T-helper 1 cell (primary cell): ENCODE measurements at places on chromosomes 7 and 10.
A peak's percentile ranks its signal among the peaks of the same experiment; 100 is the strongest.

GRCh38 chr7:98369726-98370125, 31.2 kb downstream of the BAIAP2L1 start:
- DNase-seq: no peak

DNA sequence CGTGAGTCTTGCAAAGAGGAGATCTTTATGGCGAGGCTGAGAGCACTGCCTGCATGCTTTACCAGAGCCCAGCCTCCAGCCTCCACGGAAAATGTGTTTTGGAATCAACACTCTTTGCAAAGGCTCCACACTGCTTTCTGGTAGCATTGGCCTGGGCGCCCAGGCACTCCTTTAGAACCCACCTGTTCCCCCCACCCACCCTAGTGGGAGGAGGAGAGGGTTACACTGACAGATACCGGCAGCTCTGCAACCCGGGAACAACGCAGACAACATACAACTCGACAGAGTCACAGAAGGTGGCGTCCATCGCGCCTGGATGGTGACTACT, 5.5 kb upstream of the MNX1 start:
- no peak for DNase-seq

- DNase-seq: no peak
Observed at GRCh38 chr10:110691139-110691538, 47.0 kb downstream of the RBM20 start.

DNA sequence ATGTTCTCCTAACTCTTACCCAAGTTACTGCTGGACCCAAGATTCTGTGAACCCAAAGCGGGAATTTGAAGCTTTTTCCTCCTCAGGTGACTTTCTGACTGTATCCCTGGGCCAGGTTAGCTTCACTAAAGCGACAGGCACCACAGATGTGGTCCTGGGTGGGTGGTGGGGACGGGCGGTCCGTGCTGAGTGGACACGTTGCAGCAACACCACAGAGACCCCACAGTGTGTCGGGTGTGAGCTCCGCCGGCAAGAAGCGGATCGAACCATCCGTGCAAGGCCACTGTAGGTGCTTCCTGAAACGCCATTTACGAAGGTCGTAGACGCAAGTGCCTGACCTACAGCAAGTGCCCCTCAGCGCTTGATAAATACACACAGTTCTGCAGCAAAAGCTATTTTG, 325.9 kb downstream of the ADARB2 start:
- DNase-seq: no peak

DNA sequence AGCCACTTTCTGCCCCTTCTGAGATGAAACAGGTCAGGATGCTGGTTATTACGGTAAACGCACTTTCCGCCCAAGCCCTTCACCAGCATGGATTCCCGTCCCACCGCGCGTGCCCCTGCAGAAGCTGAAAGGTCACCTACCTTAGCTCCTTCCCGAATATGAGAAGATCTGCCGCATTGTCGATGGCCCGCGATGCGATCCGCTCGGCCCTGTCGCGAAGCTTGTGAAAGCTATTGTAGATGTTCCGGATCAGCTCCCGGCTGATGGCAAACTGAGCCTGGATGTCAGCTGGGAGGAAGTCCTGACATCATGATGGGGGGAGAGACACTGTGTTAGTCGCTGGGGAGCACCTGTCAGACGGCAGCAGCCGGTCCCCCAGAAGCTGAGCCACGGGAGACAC, 22.1 kb downstream of the NUDT1 start:
- DNase-seq: no peak

- DNase-seq: peak; percentile 45
Observed at GRCh38 chr10:101397140-101397539, 43.2 kb downstream of the BTRC start.

- DNase-seq: no peak
Observed at GRCh38 chr7:11727864-11728263, 104.1 kb downstream of the THSD7A start.

GRCh38 chr10:6327961-6328698, 125.4 kb downstream of the PFKFB3 start:
- no peak for DNase-seq

DNA sequence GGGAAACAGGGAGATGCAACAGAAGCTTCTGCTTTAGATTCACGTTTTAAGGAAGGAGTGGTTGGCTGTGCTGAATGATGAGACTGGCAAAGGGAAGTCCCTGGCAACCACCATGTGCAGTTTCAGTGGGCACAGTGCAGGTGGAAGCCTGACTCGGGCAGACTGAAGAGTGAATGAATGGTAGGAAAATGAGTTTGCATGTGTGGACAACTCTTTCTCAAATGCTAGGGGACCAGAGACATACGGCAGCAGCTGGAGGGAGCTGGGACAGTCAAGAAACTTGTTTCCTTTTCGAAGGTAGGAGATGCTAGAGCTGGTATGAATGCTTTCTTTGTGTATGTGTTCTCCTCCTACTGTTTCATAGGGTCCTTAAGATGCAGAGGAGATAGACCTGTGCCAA, 29.0 kb downstream of the PODXL start:
- DNase-seq: no peak
